Chondrocyte (in vitro differentiated cells): ENCODE measurements at places on chromosomes 5 and 9.

DNA sequence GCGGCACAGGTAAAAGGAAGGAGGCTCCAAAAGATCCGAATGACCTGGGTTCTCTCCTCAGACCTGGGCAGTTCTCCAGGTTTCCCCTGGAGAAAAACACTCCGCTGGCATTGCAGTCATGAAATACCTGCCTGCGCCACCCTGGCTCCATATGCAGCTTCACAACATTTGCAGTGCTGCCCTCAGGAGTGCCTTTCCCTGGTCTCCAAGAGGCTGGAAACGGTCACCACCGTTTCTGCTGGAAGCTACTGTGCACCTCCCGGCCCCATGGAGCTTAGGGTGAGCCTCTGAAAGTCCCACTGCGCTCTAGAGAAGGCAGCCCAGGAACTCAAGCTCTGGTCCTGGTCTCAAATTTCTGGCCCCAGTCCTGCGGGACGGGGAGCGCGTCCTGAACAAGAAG is 670 bp downstream of the UGT3A1 start:
- H3K27me3 ChIP-seq = peaks cover 42% of the 10 kb centered on the region
- H3K27ac ChIP-seq = no peak overlapping the region
- no peaks in the 10 kb centered on the region for H3K4me1 ChIP-seq

DNA sequence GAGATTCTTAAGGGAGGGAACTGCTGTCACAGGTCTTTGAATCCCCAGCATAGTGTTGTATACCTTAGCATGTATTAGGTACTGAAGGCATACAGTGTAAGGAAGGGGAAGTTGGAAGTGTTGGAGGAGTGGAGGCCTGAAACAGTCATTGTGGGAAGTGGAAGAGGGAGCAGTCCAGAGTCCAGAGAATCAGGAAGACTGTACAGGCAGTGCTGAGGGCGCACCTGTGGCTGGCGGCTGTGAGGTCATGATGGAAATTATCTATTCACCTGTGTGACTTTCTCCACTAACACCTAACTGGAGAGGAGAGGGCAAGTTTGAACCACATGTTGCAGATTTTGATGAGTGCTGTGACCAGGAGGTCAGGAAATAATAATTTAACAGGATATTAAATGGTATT is 119.7 kb upstream of the NIPBL start:
- H3K4me1 ChIP-seq = no peaks in the 10 kb centered on the region
- no peak overlapping the region for H3K27ac ChIP-seq
- no peaks in the 10 kb centered on the region for H3K36me3 ChIP-seq
- DNase-seq = no peak
- H3K4me3 ChIP-seq = no peak overlapping the region

- H3K36me3 ChIP-seq = no peaks in the 10 kb centered on the region
- peaks cover 14% of the 10 kb centered on the region for H3K4me1 ChIP-seq
- no peak for DNase-seq
- H3K4me3 ChIP-seq = no peak overlapping the region
- H3K27ac ChIP-seq = no peak overlapping the region
Observed at GRCh38 chr9:82606071-82606470, 456.9 kb downstream of the RASEF start.

- peaks cover 51% of the 10 kb centered on the region for H3K27me3 ChIP-seq
- H3K27ac ChIP-seq = no peak overlapping the region
- H3K36me3 ChIP-seq = no peaks in the 10 kb centered on the region
- H3K4me1 ChIP-seq = peaks cover 27% of the 10 kb centered on the region
- DNase-seq = no peak
Observed at GRCh38 chr9:29209748-29210291, 1636.5 kb upstream of the C9orf72 start.

- H3K4me1 ChIP-seq = no peaks in the 10 kb centered on the region
- H3K4me3 ChIP-seq = no peak overlapping the region
- H3K27ac ChIP-seq = no peak overlapping the region
- no peaks in the 10 kb centered on the region for H3K27me3 ChIP-seq
- no peaks in the 10 kb centered on the region for H3K36me3 ChIP-seq
Observed at GRCh38 chr9:79858508-79858907, 286.7 kb downstream of the TLE4 start.

- no peak overlapping the region for H3K4me3 ChIP-seq
- H3K4me1 ChIP-seq = no peaks in the 10 kb centered on the region
- no peak overlapping the region for H3K27ac ChIP-seq
Observed at GRCh38 chr5:133902511-133903118, 65.8 kb downstream of the C5orf15 start.

DNA sequence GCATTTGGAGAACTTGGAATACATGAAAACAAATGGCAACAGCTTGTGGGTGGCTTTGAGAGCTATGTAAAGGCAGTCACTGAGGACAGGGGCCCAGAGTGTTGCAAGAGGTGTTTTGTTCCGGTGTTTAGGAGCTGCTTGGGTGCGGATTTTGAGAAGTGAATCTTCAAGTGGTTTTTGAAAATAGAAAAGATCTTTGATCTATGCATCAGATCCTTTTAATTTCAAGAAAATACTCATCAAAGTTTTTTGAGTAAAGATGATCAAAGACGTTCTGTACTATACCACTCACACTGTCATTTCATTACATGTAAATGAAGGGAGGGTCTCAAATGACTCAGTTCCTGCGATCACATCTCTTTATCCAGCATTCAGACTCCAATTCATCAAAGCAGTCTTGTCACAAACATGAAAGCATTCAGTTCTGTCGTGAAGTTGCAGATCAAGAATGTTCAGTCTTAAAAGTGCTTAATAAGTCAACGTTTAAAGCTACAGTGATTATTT is 112.5 kb downstream of the WDR41 start:
- H3K4me3 ChIP-seq = no peak overlapping the region
- no peak for DNase-seq
- H3K27ac ChIP-seq = no peak overlapping the region
- peaks cover 3% of the 10 kb centered on the region for H3K4me1 ChIP-seq

- no peak overlapping the region for H3K4me3 ChIP-seq
- DNase-seq = no peak
- H3K36me3 ChIP-seq = no peaks in the 10 kb centered on the region
- H3K27me3 ChIP-seq = no peaks in the 10 kb centered on the region
- no peaks in the 10 kb centered on the region for H3K4me1 ChIP-seq
Observed at GRCh38 chr9:114434878-114435311, 47.1 kb upstream of the AKNA start.

GRCh38 chr9:114216081-114216480 is 60.7 kb downstream of the COL27A1 start:
- peak overlapping the region; percentile 41 for H3K27ac ChIP-seq
- DNase-seq = no peak
- no peak overlapping the region for H3K4me3 ChIP-seq
- H3K4me1 ChIP-seq = peaks cover 40% of the 10 kb centered on the region
- H3K36me3 ChIP-seq = peaks cover 23% of the 10 kb centered on the region
- H3K27me3 ChIP-seq = no peaks in the 10 kb centered on the region

DNA sequence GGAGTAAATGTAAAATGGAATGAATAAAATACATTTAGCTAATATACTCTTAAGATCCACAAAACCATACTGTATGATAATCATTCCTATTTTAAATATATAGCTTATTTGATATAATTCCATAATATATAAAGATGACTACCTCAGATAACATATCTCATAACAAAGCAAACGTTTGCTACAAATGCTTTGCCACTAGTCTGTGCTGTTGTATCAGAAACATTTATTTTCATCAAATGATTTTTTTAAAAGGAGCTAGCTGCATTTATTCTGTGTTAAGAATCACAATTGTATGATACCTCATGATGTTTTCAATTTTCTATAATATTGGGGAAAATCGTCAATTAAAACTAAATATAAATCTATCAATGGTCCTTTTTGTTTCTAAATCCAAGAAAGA is 567.2 kb downstream of the PTPRD start:
- no peak for DNase-seq
- H3K4me3 ChIP-seq = no peak overlapping the region
- no peaks in the 10 kb centered on the region for H3K36me3 ChIP-seq
- peaks cover 4% of the 10 kb centered on the region for H3K4me1 ChIP-seq
- no peak overlapping the region for H3K27ac ChIP-seq
